ENCODE measurements at places on chromosomes 5 and 9.

GRCh38 chr5:138980441-138980840, 105.3 kb upstream of the LRRTM2 start:
- DNase-seq: no peak

- DNase-seq: no peak
These were observed 2.1 kb downstream of the KIF12 start for GRCh38 chr9:114096866-114097612.

- no peak for DNase-seq
These were observed 169.5 kb downstream of the PTPRD start for GRCh38 chr9:10443181-10443867.

GRCh38 chr5:117333011-117333410, 758.4 kb upstream of the SEMA6A start:
- DNase-seq: no peak

DNA sequence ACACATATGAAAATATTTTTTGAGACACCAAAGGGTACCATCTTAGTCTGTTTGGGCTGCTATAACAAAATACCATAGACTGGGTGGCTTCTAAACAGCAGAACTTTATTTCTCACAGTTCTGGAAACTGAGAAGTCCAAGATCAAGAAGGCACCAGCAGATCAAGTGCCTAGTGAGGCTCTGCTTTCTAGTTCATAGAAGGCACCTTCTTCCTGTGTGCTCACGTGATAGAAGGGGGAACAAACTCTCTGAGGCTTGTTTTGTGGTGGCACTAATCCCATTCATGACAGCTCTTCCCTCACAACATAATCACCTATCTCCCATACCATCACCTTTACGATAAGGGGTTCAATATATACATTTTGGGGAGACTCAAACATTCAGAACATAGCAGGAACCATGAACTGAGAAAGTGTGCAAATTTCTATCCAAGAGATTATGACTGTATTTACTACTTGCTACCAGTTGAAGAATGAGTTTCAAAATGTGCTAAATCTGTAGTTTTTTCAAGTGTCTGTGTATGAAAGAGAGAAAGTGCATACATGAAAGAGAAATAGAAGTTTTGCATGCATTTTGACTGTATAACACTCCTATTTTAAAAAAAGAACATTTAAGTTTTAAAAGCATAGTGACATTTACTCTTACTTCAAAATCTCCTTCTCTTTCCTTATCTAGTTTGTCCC, 207.3 kb downstream of the PARP8 start:
- no peak for DNase-seq

- DNase-seq: no peak
These were observed 339.0 kb upstream of the CTNND2 start for GRCh38 chr5:12242950-12243888.

DNA sequence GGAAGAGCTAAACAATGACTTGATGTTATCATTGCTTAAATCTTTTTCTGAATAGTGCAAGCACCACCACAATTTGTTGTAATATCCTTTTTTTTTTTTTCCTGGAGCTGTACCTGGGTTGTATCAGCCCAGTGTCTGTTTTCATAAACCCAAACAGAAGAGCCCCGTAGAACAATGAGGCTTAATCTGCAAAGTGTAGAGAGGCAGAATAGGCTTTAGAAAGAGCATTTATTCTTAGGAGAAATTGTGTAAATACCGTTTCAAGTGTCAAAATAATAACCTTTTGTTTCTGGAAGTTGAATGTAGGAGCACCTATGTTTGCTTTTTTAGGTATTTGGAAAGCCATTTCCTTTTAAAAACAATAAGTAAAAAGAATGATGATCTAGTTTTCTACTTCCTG, 26.4 kb downstream of the RGS7BP start:
- no peak for DNase-seq

GRCh38 chr5:16819522-16820167, 116.4 kb downstream of the MYO10 start:
- DNase-seq: no peak

- no peak for DNase-seq
These were observed 24.2 kb downstream of the NMRK1 start for GRCh38 chr9:75063556-75064305.

GRCh38 chr9:15519831-15520230, 9.1 kb upstream of the PSIP1 start:
- DNase-seq: no peak

GRCh38 chr5:90134892-90135291, 274.7 kb downstream of the CETN3 start:
- no peak for DNase-seq

- DNase-seq: peak; percentile 33
These were observed 556 bp downstream of the MTREX start for GRCh38 chr5:55308254-55308836.

DNA sequence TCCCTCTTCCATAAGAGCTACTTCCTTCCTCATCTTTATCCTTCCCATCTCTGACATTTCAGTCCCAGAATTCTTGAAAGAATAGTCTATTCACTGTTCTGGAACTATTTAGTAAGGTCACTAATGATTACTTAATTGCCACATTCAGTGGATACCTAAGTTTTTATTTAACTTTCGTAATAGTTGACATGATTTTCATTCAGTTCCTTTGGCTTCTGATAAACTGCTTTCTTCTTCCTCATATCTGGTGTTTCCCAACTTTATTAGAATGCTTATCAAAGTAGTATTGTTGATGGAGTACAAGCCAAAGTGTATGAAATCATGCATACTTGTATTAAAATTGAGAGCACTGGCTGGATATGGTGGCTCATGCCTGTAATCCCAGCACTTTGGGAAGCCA, 10.8 kb downstream of the UBE2D2 start:
- DNase-seq: no peak

DNA sequence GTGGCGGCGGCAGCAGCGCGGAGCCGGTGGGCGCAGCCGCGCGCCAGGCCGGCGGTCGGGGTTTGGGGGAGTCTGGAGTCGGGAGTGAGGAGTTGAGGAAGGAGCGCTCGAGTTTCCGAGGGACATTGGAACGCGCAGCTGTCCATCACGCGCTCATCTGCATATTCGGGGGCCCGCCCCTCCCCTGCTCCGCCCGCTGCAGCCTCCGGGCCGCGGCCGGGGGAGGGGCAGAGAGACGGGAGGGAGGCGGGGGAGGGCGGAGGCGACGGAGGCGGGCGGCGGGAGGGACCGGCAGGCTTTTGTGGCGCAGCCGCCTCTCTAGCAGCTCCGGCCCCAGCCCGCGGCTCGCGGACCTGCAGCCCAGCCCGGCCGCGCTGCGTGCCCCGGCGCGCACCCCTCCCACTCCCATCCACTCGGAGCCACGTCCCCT, at the start of gene IRX2:
Gene IRX2 (minus strand): TSS at position 86 of the 430 bp plus-strand sequence. CDS start 264 bp downstream, outside the sequence.
- no peak for DNase-seq

- peak; percentile 82 for DNase-seq
These were observed 170.3 kb downstream of the PDZD2 start for GRCh38 chr5:31809050-31809870.

DNA sequence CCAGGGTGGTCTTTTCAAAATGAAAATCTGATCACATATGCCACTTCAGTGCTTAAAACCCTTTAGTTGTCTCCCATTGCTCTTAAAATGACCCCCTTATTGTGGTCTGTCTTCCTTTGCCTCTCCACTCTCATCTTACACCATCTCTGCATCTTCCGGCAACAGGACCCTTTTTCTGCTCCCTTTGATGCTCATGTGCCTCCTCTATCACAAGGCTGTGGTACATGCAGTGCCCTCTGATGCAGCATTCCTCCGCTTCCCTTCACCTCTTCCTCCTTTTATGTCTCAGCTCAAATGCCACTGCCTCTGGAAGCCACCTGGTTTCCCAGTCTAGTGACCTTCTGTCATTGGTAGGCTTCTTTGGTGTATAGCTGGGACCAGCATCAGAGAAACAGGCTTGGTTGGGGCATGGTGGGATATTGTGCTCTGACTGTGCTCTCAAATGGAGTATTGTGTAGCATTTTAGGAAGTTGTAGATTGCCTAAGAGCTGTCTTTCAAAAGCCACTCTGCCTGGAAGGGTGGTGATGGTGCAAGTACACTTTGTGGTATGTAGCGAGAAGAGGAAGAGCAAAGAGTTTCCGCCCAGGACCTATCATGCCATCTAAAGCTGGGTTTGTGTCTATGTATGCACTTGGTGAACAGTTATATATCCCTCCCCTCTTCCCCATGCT, 28.1 kb downstream of the ARHGAP26 start:
- no peak for DNase-seq

DNA sequence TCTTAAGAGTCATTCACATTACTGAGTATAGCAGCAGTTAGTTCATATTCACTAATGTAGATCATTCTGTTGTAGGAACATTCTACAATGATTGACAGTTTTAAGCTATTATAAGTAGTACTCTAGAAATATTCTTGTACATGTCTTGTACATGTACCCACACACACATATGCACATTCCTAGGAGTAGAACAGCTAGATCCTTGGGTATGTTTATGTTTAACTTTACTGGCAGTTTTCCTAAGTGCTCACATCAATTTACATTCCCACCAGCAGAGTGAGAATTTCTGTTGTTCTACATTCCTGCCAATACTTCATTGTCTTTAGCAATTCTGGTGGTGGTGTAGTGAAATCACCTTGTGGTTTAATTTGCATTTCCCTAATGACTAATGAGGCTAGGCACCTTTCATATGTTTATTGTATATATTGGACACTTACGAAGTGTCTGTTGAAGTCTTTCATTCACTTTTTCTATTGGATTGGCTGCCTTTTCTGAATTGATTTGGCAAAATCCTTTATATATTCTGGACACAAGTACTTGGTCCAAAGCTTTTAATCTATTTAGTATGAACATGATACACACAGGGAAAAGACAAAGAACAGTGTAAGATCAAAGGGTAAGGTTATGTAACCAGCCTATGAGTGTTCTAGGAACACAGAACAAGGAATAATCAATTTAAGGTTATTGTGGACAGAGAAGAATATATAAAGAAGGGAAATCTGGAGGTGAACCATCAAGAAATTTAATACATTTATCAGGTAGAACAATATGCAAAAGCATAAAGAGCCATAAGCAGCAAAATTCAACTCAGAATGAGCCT, 95.6 kb downstream of the MLLT3 start:
- DNase-seq: no peak

DNA sequence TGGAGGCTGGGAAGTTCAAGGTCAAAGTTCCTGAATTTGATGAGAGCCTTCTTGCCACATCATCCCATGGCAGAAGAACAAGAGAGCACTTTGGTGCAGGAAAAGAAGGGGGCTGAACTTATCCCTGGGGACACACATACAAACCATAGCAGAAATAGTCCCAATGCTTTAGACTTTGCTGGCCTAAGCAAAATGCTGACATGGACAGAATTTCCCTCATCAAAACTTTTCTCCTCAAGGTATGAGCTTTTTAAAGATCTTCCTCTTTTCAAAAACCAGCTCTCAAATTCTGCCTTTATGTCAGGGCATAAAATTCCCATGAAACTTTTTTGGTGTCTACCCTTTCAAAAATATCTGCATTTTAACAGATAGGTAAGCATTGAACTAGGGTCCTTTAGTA, 341.8 kb upstream of the SMARCA2 start:
- DNase-seq: no peak

DNA sequence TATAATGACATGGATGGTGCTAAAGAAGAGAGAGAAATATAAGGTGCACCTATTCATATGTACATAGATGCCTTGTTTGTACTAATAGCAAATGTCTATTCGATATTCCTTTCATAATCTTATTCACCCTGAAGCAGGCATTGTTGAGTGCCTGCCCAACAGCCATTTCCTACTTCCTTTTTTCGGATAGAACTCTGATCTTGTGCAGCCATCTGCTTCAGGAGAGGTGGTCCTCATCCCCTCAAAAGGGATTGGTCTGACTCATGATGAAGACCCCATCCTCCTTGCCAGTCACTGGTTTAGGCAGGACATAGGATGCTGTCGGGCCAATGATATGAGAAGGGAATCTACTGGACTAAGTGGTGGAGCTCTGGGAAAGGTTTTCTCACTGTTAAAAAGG, 8.4 kb upstream of the RANBP3L start:
- no peak for DNase-seq

GRCh38 chr5:155091063-155091648, 77.6 kb downstream of the KIF4B start:
- no peak for DNase-seq

GRCh38 chr5:157590478-157590877, 14.9 kb upstream of the ADAM19 start:
- no peak for DNase-seq

GRCh38 chr9:113541019-113541900, 77.7 kb downstream of the RGS3 start:
- DNase-seq: peak; percentile 62

GRCh38 chr9:135703726-135704125, 1.7 kb downstream of the KCNT1 start:
- no peak for DNase-seq

GRCh38 chr5:78808818-78809217, 160.2 kb upstream of the LHFPL2 start:
- DNase-seq: peak; percentile 53

- no peak for DNase-seq
These were observed 77.2 kb downstream of the MRPS30 start for GRCh38 chr5:44885903-44886302.

GRCh38 chr9:27514551-27514950, 9.5 kb upstream of the IFNK start:
- DNase-seq: no peak
